Pancreas (tissue), 10 donors: ENCODE measurements at places on chromosomes 7 and 10. TPM values are rescaled to one million over a fixed set of nuclear protein-coding genes. Genes with fewer than 3 reads are reported as not detected.

Gene HOXA3
- 0.56 TPM for polyA plus RNA-seq

Gene ELAPOR2
- polyA plus RNA-seq: 3.2 TPM

Gene TCERG1L
- polyA plus RNA-seq: 0.53 TPM

Gene ZNF775
- polyA plus RNA-seq: 3.2 TPM

Gene ZPBP
- not detected for polyA plus RNA-seq

Gene FAM20C
- polyA plus RNA-seq: 14.2 TPM

Gene SFTPA2
- 2.0 TPM for polyA plus RNA-seq

Gene C10orf62
- 0.95 TPM for polyA plus RNA-seq

Gene GIMAP6
- polyA plus RNA-seq: 5.7 TPM

Gene OR2A7
- polyA plus RNA-seq: 1.3 TPM

Gene ACHE
- 4.1 TPM for polyA plus RNA-seq

Gene NPY4R
- polyA plus RNA-seq: not detected

Gene TFR2
- polyA plus RNA-seq: 1.2 TPM

Gene ABCB1
- 9.2 TPM for polyA plus RNA-seq

Gene TNS3
- 28.0 TPM for polyA plus RNA-seq

Gene UMAD1
- 5.0 TPM for polyA plus RNA-seq

Gene SEMA4G
- polyA plus RNA-seq: 33.8 TPM

Gene SUN3
- polyA plus RNA-seq: not detected

Gene SLC18A3
- not detected for polyA plus RNA-seq

Gene ERVW-1
- polyA plus RNA-seq: not detected

Gene POLD2
- 68.3 TPM for polyA plus RNA-seq

Gene OTUD1
- 4.0 TPM for polyA plus RNA-seq

Gene LIPJ
- 1.2 TPM for polyA plus RNA-seq

Gene MACROH2A2
- polyA plus RNA-seq: 13.2 TPM

Gene EGFR
- polyA plus RNA-seq: 6.5 TPM

Gene ENTPD1
- polyA plus RNA-seq: 1.8 TPM

Gene LRRC17
- polyA plus RNA-seq: 1.6 TPM

Gene EPO
- 5.9 TPM for polyA plus RNA-seq

Gene HOXA9
- polyA plus RNA-seq: not detected

Gene ANKRD22
- polyA plus RNA-seq: 3.6 TPM

Gene CD36
- polyA plus RNA-seq: 25.0 TPM

Gene GRID1
- 0.15 TPM for polyA plus RNA-seq

Gene ICA1
- polyA plus RNA-seq: 74.4 TPM

Gene TRIM73
- 6.8 TPM for polyA plus RNA-seq

Gene LEP
- polyA plus RNA-seq: 0.68 TPM

Gene CCDC7
- polyA plus RNA-seq: 1.8 TPM

Gene PSD
- 30.9 TPM for polyA plus RNA-seq

Gene GJD4
- polyA plus RNA-seq: 0.11 TPM

Gene OGDHL
- 9.2 TPM for polyA plus RNA-seq

Gene FRMPD2
- polyA plus RNA-seq: 0.08 TPM

Gene C7orf57
- polyA plus RNA-seq: not detected

Gene MORN4
- 8.9 TPM for polyA plus RNA-seq

Gene HOXA4
- 1.9 TPM for polyA plus RNA-seq

Gene FGFBP3
- 1.9 TPM for polyA plus RNA-seq

Gene NUTM2B
- 4.6 TPM for polyA plus RNA-seq

Gene GHRHR
- polyA plus RNA-seq: 0.34 TPM

Gene PKD1L1
- polyA plus RNA-seq: 0.19 TPM

Gene GHITM
- polyA plus RNA-seq: 31.1 TPM

Gene GRM3
- polyA plus RNA-seq: not detected

Gene AOAH
- 2.6 TPM for polyA plus RNA-seq
